NCI-H446 (cell line): ENCODE measurements at places on chromosomes 4 and X.

GRCh38 chr4:39102297-39102696 lies 40.3 kb downstream of the KLHL5 start:
- DNase-seq, result no peak

DNA sequence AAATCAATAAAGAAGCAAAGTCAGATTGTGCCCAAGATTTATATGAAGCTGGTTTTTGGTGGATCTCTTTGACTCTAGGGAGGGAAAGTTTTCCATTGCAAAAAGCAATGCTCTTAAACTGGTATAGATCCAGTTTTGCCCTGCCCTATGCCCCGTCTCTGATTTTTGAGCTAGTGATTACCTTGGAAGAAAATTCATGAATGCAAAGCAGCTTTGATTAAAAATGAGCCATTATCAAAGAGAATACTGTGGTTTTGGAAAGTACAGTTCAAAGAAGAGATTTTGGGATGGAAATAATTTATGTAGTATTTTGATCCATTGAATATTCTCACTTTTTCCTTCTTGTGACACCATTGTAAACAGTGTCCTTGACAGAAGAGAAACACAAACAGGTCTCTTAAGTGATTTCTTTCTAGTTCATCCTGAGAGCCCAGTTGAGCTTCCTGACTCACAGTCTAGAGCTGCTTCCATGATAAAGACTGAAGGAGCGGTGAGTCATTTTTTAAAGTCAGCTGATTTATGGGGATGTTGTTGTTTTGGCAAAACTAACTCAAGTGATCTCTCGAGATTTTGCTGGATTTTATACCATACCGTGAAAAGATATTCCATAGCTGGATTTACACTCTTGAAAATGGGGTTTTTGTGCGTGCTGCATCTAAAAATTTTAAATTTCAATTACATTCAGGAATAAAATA lies 76.7 kb downstream of the AFF1 start:
- no peak for DNase-seq

DNA sequence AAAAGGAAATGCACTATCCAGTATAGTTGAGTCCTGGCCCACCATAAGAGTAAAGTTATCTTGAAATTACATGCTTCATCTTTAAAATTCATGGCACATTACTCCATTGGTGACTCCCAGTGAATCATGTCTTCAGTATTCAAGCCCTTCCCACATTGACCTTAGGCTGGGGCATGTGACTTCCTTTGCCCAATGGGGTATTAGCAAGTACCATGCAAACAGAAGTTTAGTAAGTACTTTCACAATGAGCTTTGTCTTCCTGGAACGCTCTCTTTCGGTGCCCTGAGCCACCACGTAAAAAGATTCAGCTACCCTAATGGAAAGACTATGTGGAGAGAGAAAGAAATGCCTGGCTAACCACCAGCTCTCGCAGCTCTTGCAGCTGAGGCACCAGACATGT lies 235.4 kb downstream of the HNRNPD start:
- no peak for DNase-seq

DNA sequence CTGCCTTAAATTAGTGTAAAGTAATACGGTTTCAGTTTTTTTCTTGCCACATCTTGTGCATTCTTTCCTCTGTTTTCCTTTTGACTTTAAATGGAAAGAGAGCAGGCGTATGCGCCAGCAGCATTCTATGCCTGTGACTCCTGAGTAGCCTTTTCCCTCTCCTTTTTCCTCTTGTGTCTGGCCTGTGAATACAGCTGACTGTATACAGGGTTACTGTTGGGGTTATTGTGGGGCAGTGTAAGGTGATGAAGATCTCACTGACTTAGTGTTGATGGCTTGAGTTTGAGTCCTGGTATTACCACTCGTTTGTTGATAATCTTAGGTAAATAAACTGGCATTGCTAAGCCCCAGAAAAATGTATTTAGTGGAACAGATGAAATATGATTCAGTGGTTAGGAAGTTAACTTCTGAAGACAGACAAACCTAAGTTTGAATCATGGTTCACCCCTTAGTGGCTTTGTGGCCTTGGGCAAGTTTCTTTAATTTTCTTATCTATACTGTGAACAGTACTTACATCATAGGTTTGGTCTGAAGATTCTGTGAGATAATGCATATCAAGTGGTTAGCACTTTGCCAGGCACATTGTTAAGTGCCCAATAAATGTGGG lies 105.1 kb downstream of the FNIP2 start:
- no peak for DNase-seq

- no peak for DNase-seq
These were observed 17.4 kb downstream of the QDPR start for GRCh38 chr4:17494258-17495190.
